ENCODE measurements at places on chromosomes 6 and 20. TPM values are rescaled to one million over a fixed set of nuclear protein-coding genes. Genes with fewer than 3 reads are reported as not detected.

Gene OR12D3
- not detected for total RNA-seq

Gene TSBP1
- not detected for total RNA-seq

Gene SMOC2
- not detected for total RNA-seq

Gene RBPJL
- total RNA-seq = not detected

Gene CST7
- not detected for total RNA-seq

Gene BPIFB1
- total RNA-seq = not detected

Gene AVP
- not detected for total RNA-seq

Gene FOXC1
- total RNA-seq = 9.6 TPM

Gene AIF1
- not detected for total RNA-seq

Gene PTPN1
- total RNA-seq = 43.5 TPM

Gene TSPO2
- total RNA-seq = not detected

Gene DPM1
- total RNA-seq = 63.5 TPM

Gene MUC22
- not detected for total RNA-seq

Gene RIPPLY2
- total RNA-seq = not detected

Gene SAYSD1
- total RNA-seq = 14.3 TPM

Gene TCP11
- not detected for total RNA-seq

Gene COL10A1
- not detected for total RNA-seq

Gene RSPH4A
- total RNA-seq = 0.33 TPM

Gene CAP2
- 8.6 TPM for total RNA-seq

Gene MTHFD1L
- 77.7 TPM for total RNA-seq
